ENCODE measurements at places on chromosomes 7 and 10.

DNA sequence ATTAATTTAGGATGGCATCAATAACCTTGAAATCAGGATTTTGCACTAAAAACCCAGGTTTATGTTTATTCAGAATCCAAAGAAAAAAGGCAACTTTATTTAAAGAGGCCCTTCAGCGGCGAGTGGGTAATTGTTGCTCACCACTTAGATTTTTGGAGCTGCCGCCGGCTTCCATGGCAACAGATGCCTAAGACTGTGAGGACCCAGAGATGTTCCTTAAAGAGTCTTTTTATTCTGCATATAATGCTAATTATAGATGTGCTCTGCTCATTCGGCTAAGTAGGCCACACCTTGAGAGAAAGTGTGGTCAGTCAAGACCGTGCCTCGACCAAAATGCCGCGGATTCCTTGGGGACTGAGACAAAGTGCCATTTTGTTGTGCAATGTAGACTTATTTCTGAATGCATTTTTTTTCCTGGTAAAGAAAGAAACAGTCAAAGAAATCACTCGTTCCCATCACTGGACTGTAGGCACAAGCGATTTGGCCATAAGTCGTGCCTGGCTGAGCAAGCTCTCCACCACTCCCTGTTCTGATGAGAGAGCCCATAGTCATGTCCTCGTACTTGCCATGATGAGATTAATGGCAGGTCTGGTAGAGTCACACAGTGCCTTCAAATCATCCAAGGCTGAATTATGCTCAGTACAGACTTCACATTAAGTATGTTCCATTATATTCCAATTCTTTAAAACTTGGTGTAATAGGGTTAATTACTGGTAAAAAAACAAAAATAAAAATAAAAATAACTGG lies 21.4 kb upstream of the MGMT start:
- DNase-seq = no peak

- no peak for DNase-seq
Observed at GRCh38 chr7:31019509-31019908, 32.6 kb upstream of the ADCYAP1R1 start.

DNA sequence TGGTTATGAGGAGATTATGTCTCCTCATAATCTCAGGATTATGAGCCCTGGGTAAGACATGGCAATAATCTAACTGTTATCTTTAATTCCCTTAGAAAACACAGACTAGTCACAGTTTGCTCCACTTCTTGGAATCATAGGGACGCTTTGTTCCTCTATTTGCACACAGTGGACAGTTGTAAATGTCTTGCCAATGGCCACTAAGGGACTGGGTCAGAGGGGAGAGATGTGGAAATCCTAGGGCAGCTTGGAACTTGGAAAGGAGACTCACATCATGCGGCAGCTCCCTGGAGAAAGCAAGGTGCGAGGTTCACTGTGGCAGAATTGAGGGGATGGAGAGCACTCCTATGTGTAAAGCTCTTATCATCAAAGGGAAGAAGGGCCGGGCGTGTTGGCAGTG lies 266.1 kb downstream of the PRPF18 start:
- no peak for DNase-seq

DNA sequence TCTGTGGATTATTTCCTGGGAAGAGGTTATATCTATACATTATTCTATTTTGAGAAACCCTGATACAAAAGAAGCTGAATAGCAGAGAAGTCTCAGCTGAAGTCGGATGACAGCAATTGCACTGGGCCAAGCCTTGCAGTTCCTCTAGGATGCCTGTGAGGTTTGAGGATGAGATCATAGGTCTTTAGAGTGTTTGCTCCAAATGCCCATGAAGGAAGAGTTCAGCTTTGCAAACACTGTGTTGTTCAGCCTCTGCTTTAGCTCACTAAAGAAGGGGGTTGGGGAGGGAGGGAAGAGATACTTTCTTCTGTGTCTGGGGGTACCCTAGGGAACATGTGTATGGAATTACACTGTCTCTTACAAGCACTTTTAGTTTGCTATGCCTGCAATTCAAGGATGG lies 282.5 kb upstream of the NRP1 start:
- DNase-seq = no peak

DNA sequence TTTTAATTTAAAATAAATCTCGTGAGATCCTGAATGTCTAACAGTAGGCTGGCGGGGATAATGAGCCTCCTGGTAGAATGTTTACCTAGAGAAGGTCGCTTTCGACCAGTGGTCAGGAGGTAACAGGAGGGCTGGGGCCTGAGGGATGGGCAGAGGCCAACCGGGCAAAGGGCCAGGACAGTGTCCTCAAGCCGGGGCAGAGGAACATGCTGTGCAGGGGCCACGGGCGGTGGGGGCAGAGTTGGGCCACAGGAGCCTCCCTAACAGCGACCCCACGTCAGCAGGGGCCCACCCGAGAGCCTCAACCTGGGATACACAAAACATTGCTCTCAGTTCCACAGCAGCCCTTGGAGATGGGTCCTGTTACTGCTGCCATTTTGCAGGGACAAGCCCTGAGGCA lies 14.5 kb downstream of the CFAP46 start:
- DNase-seq = no peak

Data from NCI-H1417 (cell line).